ENCODE measurements at places on chromosomes 16 and 17. TPM values are rescaled to one million over a fixed set of nuclear protein-coding genes. Genes with fewer than 3 reads are reported as not detected.

Gene STH
- 0.42 TPM for polyA plus RNA-seq

Gene MYH3
- polyA plus RNA-seq = 8.9 TPM

Gene MLKL
- 5.9 TPM for polyA plus RNA-seq

DNA sequence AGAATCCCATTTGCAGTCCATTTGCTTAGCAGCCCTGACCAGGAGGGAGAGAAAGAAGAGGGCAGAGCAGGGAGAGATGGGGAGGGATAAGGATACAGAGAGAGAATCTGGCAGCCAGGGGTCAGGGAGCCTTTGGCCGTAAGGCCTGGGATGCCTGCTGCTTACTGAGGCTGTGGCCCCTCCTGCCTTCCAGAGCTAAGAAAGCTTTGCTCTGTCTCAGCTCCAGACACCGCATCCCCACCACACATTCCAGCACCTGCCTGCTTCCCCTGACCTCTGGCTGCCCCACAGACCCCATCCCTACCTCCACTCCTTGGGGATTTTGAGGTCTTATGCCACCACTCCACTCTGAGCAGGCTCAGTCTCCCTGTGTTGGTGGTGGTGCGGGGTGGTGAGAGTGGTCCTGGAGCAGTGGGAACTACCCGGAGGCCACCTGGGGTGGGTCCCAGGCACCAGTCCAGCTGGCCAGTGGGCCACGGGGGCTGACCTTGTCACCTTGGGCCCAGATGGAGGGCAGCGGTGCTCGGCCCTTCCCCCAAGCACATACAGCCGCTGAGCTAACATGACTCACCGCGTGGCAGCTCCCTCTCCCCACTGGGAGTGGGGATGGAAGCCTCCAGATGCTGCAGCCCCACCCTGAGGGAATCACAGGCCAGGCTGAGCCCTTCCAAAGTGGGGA, 58.3 kb downstream of the RAI1 start:
- no peak for DNase-seq

DNA sequence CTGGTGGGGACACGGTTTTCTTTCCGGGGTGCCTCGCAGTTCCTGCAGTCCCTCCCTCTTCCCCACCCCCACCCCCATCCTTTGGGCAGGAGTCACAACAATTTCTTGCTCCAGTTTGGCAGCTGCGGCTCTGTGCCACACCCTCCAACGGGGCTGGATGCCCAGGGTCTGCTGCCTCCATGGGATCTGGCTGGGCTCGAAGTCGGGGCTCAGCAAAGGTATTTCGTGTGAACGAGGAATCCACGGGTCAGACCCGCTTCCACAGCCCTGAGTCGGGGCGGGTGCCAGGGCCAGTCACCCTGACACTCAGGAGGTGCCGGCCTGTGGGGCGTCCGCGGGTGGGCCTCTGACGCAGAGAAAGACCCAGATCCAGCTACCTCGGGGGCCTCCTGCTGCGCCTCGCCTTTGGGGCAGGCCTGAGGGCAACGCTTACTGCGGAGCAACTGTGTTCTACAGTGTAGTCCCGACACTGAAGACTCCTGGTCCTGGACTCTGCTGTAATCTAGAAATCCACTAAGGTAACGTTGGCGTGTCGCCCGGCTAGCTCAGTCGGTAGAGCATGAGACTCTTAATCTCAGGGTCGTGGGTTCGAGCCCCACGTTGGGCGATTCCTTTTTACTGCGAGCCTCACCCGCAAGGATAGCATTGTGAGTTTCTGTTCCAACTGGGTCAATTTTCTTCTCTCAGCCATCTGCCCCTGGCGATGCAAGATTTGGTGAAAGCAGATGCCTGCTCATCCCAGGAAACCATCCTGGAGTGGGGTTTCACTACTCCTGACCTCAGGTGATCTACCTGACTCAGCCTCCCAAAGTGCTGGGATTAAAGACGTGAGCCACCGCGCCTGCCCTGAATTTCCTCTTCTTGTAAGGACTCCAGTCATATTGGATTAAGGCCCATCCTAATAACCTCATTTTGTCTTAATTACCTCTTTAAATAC, 12.6 kb upstream of the OR1F1 start:
- no peak for DNase-seq

DNA sequence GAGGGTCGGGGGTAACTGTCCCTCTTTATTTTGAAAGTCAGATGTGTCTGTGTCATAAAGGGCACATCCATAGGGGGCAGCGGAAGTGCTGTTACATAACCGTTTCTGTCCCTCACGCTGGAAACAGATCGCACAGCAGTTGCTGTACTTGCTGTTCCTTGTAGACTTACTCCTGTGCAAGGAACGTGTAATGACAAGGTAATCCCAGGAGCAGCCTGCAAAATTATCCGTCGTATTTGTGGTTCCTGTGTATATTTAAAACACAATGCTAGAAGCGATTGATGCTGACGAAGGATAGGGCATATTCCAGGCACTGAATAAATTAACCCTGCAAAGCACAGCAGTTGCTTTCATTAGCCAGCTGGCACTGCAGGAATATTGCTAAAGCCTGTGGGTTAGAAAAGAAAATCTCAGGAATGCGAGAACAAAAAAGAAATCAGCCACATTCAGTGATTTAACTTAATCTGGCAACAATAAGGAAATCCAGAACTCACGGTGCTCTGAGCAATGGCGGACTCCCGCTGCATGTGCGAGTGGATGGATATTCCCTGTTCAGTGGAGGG, 76.2 kb downstream of the SPECC1 start:
- no peak for DNase-seq

DNA sequence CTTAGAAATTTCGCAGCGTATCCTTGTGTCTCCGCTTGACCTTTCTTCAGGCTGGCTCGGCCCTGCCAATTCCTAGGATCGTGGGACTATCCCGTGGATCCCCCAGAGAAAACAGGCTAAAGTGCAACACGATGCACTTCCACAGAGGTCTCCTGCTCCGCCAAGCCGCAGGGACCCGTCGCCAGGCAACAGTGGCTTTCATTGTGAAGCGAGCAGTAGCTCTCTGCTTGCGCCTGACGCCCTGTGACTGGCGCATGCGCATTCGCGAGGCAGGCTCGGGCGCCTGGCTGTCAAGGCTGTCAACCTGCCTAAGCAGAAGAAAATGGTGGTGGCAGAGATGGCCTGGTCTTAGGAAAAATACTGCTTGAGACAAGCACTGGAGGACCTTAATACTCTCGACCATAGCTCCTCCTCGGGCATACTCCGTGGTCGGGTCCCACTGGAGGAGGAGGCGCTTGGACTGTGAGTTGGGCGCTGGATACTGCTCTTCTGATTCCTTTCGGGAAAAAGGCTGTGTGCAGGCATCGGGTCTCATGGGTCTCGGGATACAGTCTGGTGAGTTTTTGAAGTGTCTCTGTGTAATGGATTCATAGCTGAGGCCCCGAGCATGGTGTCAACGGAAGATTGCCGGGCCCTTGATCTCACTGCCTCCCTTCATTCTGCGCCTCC, 2336.1 kb downstream of the TP53TG3F start:
- no peak for DNase-seq
